ENCODE measurements at places on chromosomes 2 and 18.

DNA sequence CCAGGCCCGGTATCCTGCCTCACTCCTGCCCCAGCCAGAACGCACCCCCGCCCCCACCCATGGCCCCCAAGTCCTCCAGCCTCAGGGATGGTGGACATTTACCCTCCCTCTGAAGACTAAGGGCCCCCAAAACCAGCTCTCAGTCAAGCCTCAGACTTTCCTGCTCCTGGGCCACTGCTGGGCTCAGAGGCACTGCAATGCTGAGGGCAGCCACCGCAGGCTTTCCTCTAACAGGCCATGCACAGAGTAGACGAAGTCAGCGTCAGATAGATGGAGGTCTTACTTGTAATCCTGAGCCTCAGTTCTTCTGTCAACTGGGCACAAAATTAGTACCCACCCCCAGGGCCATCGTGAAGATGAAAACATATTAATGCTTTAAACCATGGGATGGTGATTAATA is 92.6 kb downstream of the TTC32 start:
- DNase-seq = no peak

GRCh38 chr18:76881744-76882143 is 59.4 kb downstream of the ZNF236 start:
- no peak for DNase-seq

- DNase-seq = no peak
Measured at GRCh38 chr2:190714958-190715357, 66.1 kb downstream of the NAB1 start.

- DNase-seq = no peak
Measured at GRCh38 chr2:234495251-234496054, 1.4 kb downstream of the ARL4C start.

DNA sequence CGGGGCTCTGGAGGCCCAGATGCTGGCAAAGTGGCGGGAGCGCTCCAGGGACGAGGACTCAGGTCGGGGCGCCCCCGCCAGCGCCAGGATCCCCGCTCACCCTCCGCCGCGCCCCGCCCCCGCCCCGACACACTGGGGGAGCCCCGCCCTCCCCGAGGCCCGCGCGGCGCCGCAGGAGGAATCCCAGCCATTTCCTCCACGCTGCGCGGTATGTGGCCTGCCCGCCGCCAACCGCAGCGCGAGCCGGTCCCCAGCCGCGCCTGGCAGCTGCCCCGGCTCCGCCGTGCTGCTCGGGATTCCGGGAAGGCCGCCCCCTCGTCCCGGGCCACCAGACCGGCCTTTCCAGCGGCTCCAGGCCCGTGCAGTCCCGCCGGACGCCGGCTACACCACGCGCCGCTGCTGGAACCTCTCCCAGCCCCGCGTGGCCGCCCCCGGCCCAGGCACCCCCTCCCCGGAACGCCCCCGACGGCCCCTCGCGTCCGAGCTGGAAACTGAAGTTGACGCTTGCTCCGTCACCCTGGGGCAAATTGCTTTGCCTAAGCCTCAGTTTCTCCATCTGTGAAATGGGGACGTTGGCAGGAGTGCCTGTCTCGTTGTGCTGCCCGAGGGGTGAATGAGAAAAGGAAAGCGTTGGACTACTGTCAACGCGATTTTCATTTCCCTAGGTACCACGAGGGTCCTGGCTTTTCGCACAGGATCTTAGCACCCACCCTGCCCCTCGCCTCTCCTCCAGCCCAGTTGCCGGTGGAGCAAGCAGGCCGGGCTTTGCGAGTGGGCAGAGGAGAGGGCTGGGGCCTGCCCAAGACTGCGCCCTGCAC is 53.6 kb downstream of the PKDCC start:
- no peak for DNase-seq

- no peak for DNase-seq
Measured at GRCh38 chr2:134079373-134079772, 174.5 kb upstream of the MGAT5 start.

- no peak for DNase-seq
Measured at GRCh38 chr2:154392256-154392655, 306.2 kb upstream of the KCNJ3 start.

GRCh38 chr2:219733746-219734145 is 106.3 kb downstream of the SLC4A3 start:
- no peak for DNase-seq

DNA sequence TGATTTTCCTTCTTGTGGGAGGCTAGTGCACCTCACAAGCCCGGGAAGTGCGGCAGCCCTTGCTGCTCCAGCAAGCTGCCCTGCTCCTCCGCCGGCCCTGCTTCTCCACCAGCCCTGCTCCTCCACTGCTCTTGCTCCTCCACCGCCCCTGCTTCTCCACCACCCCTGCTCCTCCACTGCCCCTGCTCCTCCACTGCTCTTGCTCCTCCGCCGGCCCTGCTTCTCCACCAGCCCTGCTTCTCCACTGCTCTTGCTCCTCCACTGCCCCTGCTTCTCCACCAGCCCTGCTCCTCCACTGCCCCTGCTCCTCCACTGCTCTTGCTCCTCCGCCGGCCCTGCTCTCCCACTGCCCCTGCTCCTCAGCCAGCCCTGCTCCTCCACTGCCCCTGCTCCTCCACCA is 95.6 kb downstream of the NDUFA10 start:
- no peak for DNase-seq

GRCh38 chr2:44934983-44935728 is 6.3 kb upstream of the SIX3 start:
- no peak for DNase-seq

GRCh38 chr2:108409768-108410167 is 32.0 kb downstream of the SULT1C4 start:
- no peak for DNase-seq

- DNase-seq = no peak
Measured at GRCh38 chr2:203646266-203646864, 60.1 kb upstream of the CD28 start.

DNA sequence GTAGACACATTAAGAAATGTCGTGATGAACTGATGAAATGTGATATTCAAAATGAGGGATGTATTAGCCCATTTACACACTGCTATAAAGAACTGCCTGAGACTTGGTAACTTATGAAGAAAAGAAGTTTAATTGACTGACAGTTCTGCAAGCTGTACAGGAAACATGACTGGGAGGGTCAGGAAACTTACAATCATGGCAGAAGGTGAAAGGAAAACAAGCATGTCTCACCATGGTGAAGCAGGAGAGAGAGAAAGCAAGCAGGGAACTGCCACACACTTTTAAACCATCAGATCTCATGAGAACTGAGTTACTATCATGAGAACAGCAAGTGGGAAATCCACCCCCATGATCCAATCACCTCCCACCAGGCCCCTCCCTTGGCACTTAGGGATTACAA is 1010.8 kb upstream of the CELF4 start:
- DNase-seq = no peak

- DNase-seq = no peak
Measured at GRCh38 chr2:191983186-191983585, 136.3 kb upstream of the CAVIN2 start.

GRCh38 chr2:176270100-176270750 is 983 bp downstream of the MTX2 start:
- no peak for DNase-seq

DNA sequence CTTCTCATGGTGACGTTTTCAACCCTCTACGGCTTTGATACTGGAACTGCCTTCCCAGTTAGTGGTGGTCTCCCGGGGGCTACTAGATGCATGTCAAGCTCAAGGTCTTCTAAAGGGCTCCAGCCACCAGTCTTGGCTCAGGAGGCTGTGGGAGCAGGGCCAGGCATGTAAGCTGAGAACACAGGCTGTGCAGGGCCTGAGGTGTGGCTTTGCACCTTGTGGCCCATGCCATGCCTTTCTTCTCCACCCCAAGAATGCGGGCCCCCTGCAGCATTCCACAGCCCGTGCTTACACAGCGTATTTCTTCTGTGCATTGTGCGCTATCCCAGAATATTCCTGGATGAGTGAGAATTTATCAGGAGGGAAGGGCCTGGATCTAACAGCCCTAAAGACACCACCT is 144.9 kb downstream of the SEPTIN10 start:
- DNase-seq = no peak

DNA sequence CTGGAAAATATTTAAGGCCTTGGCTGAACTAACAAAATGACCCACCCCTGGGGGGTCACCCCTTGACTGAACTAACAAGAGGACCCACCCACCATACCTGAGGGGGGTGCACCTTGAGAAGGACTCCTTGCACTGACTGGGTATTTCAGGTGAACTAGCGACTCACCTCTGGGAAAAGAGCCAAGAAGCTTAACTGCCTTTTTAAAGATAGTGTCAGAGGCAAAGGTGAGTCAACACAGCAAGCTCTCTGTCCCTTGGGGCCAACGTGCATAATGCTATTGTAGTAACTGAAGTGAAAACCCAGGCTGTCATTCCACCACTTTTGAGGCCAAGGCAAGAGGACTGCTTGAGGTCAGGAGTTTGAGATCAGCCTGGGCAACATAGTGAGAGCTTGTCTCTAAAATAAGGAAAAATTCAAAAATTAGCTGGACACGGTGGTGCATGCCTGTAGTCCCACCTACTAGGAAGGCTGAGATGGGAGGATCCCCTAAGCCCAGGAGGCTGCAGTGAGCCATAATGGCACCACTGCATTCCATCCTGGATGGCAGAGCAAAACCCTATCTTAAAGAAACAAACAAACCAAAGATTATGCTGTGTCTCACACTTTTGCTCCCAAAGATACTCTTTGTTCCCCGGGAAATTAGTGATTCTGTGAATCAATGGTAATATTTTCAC is 36.4 kb upstream of the ZCCHC2 start:
- DNase-seq = no peak

DNA sequence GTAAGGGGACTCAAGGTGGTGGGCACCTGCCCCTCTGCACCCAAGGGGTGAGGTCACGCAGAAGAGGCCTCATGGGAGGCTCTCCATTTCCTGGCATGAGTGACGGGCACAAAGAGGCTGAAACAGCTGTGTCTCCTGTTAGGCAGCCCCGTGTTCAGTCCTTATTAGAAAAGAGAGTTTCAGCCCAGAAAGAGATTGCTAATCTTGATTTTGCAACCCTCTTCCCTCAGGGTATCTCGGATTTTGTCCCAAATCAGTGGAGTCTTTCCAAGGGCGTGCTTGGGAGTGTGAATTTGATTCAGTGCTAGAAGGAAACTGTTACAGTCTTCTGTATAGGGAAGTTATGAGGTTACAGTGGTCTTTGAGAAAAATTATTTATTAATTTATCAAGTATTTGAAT is 10.4 kb downstream of the TNFRSF11A start:
- no peak for DNase-seq

DNA sequence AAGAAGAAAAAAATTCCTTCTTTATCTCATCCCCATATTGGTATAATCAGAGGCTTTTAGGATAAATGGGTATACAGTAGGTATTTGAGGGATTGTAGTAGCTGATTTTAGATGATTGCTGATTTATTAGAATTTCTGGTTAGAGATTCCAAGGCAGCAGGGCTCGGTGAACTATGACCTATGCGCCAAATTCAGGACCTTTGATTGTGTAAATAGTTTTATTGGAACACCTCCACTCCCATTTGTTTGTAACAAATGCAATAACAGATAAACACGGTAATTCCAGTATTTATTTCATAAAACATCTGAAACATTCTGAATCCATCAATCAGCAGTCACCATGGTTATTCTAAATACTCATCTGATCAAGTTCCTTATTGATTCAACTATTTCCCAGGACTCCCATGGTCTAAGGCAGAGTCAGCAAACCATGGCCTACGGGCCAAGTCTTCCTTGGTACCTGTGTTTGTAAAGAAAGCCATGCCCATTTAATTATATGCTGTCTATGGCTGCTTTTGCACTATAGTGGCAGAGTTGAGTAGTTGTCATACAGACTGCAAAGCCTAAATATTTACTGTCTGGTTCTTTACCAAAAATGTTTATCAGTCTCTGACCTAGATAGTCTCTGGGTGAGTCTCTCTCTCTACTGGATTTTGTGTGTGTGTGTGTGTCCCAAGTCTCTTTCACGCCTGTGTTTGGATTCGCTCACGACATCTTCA is 4.3 kb downstream of the MGAT5 start:
- no peak for DNase-seq

- DNase-seq = no peak
Measured at GRCh38 chr2:171389325-171389724, 44.5 kb downstream of the METTL8 start.

GRCh38 chr2:236833501-236834073 is 252.1 kb upstream of the COPS8 start:
- DNase-seq = no peak

DNA sequence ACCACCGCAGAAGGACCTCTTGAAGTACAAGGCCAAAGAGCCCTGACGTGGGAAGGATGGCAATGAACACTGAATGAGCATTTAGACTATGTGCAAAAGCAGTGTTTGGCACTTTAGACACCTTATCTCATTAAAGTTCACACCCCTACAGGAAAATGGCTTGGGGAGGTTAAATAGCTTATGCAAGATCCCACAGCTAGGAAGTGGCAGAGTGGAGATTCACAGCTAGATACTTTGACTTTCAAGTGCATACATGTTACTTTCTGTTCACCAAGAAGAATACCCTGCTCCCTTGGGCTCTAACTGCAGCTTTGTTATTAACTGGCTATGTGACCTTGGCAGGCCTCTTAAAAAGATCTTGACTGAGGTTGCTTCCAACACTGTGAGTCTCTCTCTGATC is 58.2 kb downstream of the ICOS start:
- no peak for DNase-seq

DNA sequence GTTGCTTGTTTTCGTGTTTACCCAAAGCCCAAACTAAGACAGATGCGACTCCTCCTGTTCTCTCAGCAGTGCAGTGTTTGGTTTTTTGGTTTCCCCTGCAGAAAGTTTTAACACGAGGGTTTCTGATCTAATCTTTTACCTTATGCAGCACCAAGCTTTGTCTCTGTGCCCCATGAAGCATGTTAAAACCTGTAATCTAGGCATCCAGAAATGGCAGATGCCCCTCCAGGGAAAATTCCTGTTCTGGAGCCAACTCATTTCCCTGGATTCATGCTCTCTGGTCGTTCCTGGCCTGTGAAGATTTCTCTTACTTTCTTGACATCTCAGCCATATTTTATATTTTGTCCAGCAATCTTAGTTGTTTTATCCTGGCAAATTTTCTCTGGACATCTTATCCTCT is 91.5 kb downstream of the LTBP1 start:
- DNase-seq = no peak

DNA sequence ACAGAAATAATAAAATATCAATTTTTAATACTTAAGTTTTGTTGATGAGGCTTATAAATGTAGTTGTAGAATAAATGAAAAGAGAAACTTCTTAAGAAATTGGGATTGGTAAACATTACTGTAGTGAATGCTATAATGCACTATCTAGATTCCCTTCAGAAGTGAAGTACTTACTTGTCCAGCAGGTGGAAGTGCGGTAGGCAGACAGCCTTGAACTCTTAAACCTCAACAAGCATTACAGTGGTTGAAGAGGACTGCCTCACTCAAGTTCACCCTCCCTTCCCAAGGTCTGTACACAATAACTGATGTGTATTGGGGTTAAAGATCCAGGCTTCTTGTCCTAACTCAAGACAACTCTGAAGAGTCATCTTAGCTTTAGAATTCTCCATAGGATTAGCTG is 931.0 kb upstream of the LRRTM1 start:
- DNase-seq = no peak

GRCh38 chr18:40417501-40417900 is 1537.5 kb upstream of the PIK3C3 start:
- DNase-seq = no peak

DNA sequence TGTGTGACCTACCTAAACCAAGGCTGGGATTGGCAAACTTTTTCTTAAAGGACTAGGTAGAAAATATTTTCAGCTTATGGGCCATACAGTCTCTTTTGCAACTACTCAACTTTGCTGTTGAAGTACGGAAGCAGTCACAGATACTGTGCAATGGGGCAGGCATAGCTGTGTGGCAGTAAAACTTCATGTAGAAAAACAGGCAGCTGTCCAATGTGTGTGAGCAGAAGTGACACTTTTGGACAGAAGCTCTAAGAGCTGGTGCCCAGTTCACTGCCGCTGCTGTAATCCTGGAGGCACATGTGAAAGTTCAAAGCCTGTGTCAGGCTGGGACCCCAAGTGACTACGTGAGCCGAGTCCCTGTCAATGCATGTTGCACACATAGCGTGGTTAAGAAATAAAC is 46.7 kb downstream of the MAPK4 start:
- no peak for DNase-seq
